ENCODE measurements at places on chromosomes 6 and 20.

GRCh38 chr20:3812259-3812681 is 8.1 kb upstream of the AP5S1 start:
- no peak for DNase-seq

DNA sequence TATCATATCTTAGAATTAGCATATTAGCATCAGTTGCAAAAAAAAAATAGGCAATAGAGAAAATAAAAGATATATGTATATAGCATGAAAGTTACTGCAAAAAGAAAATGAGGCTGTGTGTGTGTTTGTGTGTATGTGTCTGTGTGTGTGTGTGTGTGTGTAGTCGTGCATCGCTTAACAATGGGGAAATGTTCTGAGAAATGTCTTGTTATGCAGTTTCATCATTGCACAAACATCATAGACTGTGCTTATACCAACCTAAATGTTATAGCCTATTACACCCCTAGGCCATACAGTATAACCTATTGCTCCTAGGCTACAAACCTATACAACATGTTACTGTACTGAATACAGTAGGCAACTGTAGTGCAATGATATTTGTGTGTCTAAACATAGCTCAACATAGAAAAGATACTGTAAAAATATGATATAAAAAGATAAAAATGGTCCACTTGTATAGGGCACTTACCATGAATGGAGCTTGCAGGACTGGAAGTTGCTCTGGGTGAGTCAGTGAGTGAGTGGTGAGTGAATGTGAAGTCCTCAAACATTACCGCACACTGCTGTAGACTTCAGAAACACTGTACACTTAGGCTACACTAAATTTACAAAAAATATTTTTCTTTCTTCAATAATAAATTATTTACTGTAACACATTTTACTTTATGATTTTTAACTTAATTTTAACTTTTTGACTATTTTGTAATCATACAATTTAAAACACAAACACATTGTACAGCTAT is 805.1 kb downstream of the KIF16B start:
- no peak for DNase-seq

- DNase-seq: no peak
Measured at GRCh38 chr20:258269-258858, 840 bp downstream of the DEFB132 start.

DNA sequence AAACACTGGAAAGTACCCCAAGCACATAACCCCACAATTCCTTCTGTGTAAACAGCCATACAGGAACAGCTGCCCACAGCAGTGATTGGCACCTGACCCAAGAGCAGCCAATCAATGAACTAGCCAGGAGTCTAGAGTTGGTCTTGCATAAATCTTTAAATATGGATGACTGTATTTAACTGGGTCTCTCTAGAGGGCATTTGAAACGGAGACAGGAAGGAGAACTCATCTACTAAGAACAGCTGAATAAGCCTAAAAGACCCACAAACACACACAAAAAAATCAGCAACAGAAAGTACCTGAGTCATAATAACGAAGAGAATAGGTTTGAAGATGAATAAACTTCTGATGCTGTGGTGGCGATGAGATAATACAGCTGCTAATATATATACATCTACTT is 49.0 kb upstream of the ASF1A start:
- DNase-seq: no peak

DNA sequence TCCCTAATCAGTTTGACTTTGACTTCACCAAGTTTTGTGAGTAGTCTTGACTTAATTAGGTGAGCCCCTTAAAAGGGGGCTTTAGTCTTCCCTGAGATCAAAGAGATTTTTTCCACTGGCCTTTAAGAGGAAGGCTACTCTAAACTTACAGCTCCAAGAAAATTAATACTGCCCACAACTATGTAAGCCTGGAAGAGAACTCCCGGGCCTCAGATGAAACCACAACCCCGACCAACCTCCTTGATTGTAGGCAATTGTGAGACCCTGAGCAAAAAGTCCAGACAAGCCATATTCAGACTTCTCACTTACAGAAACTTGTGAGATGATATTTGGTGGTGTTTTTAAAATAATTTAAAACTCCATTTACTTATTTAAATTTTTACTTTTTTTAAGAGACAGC is 18.1 kb downstream of the SNX3 start:
- no peak for DNase-seq

- no peak for DNase-seq
Measured at GRCh38 chr6:116173928-116174327, 48.0 kb upstream of the COL10A1 start.

- DNase-seq: no peak
Measured at GRCh38 chr6:148769304-148769968, 22.6 kb downstream of the UST start.

GRCh38 chr20:42274986-42275385 is 656.8 kb upstream of the CHD6 start:
- no peak for DNase-seq

DNA sequence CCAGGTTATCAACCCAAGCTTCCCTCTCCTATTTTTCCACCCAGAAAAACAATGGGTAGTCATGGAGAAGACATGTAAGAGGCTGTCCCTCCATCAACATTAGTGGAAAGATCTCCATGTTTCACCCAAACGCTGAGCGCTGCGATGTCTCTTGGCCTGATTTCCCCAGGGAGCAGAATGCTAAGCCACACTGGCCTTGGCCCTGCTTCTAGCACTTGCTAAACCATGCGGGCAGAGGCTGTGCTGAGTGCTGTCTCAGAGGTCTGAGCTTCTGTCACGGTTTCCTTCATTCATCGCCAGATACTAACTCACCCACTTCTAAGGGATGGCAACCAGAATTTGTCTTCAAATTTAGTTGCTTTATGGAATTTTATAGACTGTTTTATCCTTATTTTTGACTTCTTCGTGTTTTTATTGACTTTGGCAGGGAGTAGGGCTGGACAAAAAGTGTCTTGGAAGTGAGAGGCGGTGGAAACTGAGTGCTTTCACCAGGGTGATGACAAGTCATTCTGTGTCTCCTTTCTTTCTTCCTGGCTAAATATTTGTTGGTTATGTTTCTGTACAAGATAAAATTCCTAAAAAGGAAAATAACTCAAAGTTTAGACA is 181.4 kb upstream of the UST start:
- no peak for DNase-seq

- DNase-seq: no peak
Measured at GRCh38 chr20:34347571-34347970, 15.5 kb upstream of the ITCH start.

DNA sequence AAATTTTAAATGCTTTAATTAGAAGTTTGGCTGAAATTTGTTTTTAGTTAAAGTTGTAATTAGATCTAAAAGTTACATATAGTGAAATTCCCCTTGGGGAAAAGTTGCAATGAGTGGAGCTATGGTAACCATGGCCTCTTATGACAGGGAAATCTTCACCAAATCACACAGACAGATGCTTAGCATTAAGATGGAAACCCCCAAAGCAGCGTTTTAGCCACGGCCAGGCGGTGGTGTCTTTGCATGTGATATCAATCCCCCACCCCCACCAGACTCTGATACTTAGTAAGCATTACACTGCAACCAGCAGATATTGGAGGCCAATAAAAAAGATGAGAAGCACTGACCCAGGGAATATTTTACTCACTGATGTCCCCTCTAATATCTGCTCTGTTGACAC is 75.7 kb downstream of the REPS1 start:
- DNase-seq: no peak

DNA sequence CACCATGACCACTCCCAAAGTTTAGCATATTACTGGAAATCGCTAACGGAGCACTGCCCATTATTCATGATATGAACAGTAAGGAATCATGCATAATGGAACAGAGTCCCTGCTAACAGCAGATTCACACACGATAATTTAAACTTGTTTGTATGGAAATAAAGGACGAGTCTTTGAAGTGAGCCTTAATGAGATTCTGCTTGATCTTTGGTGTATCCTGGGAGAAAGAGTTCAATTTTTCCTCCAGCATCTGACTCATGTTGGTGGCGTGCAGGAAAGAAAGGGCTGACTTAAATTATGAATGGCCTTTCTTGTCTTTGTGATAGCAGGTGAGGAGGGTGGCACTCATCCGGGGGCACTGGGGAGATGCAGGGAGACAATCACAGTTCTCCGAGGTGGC is 194.6 kb downstream of the ZNF217 start:
- DNase-seq: no peak

GRCh38 chr6:139744891-139745290 is 370.4 kb upstream of the CITED2 start:
- no peak for DNase-seq

DNA sequence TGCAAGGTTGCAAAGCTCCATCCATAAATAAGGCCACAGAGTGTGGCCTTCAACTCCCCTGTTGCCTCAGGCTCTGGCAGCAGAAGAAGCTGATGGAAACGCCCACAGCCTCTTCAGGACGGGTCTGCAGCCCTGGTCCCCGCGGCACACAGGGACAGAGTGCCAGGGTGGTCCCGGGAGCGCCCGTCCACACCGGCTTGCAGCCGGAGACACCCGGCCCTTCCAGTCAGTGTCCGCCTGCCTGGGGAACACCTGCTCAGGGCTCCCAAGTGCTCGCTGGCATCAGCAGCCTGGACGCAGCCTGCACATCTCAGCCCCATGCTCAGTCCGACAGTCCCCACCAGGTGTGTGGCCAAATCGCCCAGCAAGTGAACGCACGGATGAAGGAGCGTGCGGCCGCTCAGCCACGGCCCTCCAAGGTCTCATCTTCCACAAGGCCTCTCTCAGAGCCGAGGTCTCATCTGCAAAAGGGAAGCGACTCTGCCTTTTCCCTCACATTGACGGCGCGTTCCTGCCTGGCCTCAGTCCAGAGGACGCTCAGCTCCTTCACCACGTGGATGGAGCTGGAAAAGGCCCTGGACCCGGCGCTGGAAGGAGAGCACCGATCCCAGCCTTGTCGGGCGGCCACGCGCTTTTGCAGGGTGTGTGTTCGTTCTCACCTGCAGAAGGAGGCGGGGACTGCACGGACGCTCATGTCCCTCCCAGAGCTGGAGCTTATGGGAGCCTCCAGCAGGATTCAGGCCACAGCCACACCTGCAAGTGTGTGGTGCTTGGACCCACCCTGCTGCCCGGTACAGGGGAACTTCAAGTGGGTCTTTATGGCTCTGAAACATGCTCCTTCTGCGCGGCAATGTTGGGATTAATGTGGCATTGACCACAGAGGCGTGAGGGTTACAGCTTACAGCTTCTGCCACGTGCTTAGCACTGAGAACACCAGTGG is 180.4 kb downstream of the DLL1 start:
- DNase-seq: no peak

DNA sequence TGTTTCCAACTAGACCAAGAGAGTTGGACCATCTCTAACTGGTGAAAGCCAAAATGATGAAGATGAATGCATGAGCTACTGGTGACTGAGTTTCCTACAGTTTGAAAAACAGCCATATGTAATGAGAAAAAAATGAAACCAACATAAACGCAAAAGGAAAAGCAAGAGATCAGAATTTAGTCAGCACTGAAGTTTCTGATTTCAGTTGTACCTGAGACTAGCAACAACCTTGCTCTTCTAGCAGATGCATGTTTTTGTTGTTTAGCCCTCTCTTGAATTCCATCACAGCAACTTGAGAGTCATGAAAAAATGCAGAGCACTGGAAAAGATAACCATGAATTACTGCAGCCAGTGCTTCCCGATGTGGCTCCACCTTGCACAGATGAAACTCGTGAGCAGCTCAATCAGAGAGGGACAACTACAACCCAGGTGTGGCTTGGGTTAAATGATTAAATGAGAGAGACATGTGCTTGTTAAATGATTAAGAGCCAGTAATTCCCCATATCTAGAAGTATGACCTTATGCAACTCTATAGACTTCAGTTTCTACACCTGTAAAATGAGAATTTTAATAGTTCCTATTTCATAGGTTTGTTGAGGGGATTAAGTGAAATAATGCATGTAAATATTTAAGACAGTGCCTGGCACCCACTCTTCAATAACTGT is 104.8 kb downstream of the ELOVL4 start:
- no peak for DNase-seq

DNA sequence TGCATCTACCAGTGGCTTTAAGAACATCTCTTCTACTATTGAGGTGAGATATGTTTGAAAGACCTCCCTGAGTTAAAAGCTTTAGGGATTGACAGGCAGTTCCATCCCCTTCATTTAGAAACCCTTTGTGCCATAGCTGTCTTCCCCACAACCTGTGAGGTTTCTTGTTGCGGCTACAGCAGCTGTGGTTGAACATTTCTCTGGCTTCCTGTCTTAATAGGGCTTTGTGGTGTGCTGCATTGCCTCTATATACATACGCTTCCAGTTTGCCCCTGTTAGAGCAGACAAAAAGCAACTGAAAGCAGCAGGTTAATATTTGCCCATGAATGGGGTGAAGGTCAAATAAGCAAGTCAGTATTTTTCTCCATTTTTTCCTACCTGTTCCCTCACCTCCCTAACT is 210.2 kb downstream of the TMEM200A start:
- no peak for DNase-seq

DNA sequence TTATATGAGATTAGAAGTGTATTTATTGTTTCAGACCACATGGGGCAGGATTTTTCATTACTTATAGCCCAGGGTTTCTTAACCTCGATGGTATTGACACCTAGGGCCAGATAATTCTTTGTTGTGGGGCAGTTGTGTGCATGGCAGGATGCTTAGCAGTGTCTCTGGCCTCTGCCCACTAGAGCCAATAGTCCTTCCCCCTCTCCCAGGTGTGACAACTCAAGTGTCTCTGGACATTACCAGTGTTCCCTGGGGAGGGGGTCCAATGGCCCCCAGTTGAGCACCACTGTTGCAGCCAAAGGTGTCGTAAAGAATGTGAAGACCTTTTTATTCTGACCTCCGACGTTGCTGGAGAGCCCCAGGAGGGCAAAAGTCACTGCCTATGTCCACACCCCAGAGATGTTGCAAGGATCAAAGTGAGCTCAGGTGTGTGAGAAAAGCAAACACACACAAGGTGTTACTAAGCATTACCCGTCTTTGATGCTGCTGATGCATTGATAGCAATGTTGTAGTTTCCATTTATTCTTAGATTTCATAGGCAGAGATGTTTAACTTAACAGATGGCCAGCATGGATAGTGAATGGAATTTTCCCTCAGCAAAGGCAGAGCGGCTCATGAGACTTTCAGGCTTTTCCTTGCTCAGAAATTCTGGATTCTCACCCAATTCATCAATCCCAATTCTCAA is 22.2 kb downstream of the BANF2 start:
- DNase-seq: no peak

DNA sequence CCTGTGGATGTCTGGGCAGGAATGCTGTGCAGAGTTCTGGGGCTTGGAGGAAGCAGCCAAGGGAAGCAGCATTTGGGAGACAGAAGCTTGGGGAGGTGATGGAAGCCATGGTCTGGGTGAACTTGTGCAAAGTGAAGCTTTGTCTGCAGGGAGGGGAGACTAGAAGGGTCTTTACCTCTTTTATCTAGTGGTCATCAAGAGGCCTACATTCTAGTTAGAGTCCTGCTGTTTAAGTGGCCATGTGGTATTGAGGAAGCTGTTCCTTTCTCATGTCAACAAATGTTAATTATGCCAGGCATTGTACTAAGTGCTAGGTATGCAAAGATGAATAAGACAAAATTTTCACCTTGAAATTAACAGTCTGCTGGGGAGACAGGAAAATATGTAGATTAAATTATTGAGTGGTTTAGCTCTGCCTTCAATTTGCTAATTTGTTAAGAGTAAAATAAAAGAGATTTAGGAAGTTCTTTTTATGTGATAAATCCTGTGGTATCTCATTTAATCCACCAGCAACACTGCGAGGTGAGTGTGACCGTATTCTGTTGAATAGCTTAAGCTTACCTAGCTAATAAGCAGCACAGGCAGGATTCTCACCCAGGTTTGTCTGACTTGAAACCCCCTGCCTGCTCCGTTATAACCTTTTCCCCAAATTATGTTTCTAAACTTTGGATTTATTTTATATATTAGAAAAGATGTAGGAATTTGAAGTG is 43.1 kb downstream of the ARID1B start:
- DNase-seq: no peak

All from globus pallidus (tissue), 1 donor.